ENCODE measurements at places on chromosomes 7 and 10. TPM values are rescaled to one million over a fixed set of nuclear protein-coding genes. Genes with fewer than 3 reads are reported as not detected.

DNA sequence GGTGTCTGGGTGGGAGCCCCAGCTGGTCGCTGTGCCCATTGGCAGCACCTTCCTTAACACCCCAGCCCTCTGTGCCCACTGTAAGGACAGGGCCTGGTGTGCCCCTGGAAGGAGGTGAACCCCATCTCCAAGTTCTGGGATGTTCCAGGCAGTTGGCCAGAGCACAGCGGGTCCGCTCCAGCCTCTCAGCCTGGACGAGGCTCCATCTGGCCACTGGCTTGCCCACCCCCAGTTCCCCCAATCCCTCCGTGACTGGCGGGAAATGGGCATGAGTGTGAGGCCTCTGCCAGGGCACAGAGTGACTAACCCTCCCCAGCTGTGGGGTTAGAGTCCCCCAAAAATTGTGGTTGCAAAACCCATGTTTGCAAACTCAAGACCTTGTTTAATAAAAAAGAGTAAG is 15.6 kb downstream of the GRIFIN start:
- no peak for DNase-seq

DNA sequence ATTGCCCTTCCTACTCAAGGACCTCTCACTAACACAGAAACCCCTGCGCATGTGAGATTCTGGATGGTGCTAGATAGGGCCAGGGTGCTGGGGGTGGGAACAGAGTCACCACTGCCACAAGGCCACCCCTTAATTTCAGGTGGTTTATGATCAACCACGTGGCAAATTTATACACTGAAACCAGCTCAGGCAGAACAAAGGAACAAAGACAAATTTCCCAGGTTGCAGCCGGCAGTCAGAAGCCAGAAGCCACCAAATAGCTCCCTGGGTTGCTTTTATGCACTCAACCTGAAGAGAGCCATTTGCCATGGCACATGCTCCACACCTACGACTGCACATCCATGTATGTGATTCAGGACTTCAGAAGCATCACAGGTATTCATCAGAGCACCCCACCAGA is 2.5 kb downstream of the VOPP1 start:
- peak; percentile 64 for DNase-seq

GRCh38 chr10:30591249-30591670 is 38.3 kb downstream of the LYZL2 start:
- DNase-seq: no peak

GRCh38 chr7:94059746-94060145 is 55.6 kb upstream of the BET1 start:
- DNase-seq: no peak

- DNase-seq: no peak
Observed at GRCh38 chr7:45401851-45402250, 172.3 kb upstream of the ADCY1 start.

GRCh38 chr7:139153832-139154231 is 44.3 kb upstream of the ZC3HAV1 start:
- DNase-seq: no peak

DNA sequence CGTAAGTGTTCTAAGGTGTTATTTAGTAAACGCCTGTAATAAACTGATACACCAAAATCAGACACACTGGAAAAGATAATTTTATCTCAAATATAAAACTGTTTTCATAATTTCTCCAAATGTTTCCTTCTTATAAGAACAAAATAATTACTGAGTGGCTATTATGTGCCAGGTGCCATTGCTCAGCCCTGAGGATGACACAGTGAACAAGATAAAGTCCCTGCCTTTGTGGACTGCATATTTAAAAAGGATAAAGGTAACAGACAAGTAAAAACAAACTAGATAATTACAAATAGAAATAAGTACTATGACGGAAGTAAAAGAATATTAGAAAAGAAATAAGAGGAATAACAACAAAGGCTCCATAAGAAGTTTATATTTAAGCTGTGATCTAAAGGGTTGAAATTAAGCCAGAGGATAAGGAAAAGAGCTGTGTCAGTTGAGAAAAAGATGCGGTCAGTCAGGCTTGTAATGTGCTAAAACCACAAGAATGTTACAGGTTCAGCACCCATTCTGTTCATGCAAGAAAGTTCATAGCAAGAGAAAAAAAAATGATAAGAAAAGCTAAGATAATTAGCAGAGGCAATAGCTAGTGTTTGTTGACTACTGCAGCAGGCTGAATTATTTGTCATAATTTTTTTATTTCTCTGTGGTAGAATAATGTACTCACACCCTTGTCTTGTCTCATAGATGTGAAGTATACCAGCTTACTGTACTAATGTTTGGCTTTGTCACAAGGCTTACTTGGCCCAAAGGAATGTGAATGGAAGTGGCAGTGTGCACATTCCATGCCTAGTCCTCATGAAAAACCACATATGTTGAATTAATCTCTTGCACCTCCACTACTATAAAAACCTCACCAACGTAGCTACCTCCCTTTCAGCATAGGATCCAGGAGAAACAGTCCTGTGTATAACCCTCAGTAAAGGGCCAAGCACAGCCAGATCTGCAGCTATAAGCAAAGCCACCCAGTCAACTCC is 75.1 kb downstream of the CRPPA start:
- no peak for DNase-seq

GRCh38 chr10:31374146-31374696 is 55.2 kb downstream of the ZEB1 start:
- DNase-seq: no peak

DNA sequence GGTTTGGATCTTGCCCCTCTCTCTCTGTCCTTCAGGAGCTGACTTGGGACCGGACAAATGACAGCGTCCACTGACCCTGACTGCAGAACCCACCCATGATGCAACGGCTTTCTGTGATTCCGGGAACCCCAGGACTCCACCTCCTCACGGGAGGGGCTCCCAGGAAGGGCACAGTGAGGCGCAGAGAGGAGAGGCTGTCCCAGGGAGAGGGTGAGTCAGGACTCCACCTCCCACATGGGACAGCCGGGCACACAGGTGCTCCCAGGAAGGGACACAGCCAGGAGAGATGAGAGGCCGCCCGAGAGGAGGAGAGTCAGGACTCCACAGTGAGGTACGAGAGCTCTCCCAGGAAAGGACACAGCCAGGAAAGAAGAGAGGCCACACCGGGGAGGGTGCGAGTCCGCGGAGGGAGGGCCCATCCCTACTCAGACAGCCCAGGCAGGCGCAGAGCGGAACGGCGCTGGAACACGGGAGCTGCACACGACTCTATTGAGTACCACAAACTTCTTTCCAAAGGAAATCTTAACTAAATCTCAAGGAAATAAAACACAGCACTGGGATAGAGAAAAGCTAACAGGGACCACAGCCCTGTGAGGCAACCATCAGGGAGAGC is 162.5 kb downstream of the MAD1L1 start:
- DNase-seq: no peak

GRCh38 chr7:121279060-121279620 is 49.7 kb upstream of the WNT16 start:
- DNase-seq: no peak

Gene CPA2
- 0.23 TPM for total RNA-seq

Gene PTPRN2
- total RNA-seq: 0.35 TPM

Gene DRGX
- total RNA-seq: not detected

Gene NPY
- total RNA-seq: not detected

Measured in activated naive CD4-positive, alpha-beta T cell treated with anti-CD3 and anti-CD28 coated beads, Interleukin-2, amount 50 U/mL, for 72 hours (primary cell).